ENCODE measurements at places on chromosomes 11 and 22.

DNA sequence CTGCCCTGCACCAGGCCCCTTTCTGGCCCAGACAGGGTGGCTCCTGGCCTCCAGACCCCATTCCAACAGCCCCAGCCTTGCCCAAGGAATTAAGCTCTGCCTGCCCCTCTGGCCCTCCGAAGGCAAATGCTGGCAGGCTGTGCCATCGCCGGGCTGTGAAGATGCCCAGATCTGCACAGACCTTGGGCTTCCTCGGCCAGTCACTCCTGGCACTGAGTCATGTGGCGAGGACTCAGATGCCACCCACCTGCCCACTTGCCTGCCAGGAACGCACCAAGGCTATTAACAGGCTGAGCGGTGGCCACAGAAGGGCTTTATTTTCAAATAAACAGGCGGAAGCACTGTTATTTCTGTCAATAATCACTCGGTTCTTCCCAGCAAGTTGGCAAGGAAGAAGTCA lies 50.3 kb upstream of the TTLL12 start:
- DNase-seq: no peak

GRCh38 chr11:11620173-11620920 lies 1.5 kb downstream of the GALNT18 start:
- DNase-seq: no peak

DNA sequence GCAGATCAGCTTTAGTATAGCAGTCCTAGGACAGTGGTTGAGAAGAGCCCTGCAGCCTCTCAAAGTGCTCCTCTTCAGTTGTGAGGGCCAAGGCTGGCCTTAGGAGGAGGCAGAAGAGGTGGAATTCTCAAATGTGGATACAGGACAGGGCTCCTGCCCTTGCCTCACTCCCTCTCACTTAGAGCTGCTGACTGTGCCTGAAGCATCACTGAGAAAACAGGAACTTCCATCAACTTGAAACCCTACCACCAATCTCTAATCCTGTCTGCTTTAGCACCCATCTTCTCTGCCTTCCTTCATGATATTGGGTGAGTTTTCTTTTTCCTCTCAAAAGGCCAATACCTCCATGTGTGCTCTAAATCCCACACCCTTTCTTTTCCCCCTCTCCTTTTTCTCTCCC lies 14.4 kb upstream of the UCP3 start:
- DNase-seq: no peak

DNA sequence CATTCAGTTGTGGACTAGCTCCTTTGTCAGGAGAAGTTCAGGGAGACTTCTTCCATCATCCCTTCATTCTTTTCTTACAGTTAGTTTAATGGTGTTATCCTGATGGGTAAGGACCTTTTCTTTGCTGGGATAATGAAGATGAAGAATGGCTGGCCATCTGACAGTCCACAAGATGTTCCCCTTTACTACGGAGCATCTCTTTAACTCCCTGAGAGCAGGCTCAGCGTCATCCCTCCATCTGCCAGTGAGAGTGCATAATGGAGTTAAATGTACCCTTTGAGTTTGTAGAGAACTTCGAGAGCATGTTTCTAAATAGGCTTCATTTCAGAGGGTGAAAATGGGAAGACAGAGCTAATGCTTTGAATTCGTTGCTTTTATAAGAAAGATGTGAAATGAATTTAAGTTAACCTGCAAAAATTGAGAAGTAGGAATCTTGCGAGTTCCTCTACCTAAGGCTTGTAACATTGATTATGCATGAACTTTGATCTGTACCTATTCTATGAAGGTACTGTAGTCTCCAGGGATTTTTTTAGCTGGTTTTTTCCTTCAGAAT lies 1.7 kb downstream of the EP300 start:
- DNase-seq: no peak

- DNase-seq: peak; percentile 34
Measured at GRCh38 chr11:46369458-46370152, 11.9 kb upstream of the MDK start.

- DNase-seq: no peak
Measured at GRCh38 chr11:91563176-91563575, 661.4 kb upstream of the FAT3 start.

DNA sequence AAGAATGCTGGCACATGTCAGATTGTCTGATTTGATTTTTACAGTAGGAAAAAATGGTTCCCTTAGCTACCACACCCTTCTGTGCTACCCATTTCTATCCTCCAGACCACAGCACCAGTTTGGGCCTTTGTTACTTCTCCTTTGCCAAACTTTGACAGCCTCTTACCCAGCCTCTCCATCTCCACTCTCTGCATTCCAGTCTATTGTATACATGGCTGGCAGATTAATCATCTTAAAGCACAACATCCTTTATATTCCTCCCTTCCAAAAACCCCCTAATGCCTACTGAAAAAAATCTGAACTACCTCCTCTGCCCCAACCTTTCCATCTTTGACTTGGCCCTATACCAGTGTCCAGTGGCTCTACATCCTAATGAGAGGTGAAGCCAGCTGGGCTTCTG lies 10.8 kb upstream of the PANX1 start:
- no peak for DNase-seq

GRCh38 chr11:20192151-20192550 lies 31.9 kb upstream of the DBX1 start:
- DNase-seq: no peak

DNA sequence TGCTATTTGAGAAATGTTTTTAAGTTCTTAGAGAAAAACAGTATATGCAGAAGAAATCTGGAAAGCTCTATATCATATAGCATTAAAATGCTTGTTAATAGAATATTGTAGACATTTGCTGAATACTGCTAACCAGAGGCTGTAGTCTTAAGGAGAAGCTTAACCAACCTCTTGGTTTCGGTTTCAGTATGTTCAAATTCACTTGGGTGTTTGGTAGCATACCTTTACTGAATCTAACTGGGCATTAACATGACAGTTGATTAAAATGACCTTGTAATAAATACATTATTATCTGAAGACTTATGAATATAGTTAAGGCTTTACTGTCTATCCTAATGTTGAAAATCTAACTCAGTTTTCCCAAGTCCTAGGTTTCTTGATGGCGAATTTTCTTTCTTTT lies 5.4 kb downstream of the PCF11 start:
- DNase-seq: no peak

GRCh38 chr11:128181984-128182383 lies 405.4 kb downstream of the ETS1 start:
- DNase-seq: no peak

GRCh38 chr11:1071571-1072115 lies 3.0 kb upstream of the MUC2 start:
- no peak for DNase-seq

DNA sequence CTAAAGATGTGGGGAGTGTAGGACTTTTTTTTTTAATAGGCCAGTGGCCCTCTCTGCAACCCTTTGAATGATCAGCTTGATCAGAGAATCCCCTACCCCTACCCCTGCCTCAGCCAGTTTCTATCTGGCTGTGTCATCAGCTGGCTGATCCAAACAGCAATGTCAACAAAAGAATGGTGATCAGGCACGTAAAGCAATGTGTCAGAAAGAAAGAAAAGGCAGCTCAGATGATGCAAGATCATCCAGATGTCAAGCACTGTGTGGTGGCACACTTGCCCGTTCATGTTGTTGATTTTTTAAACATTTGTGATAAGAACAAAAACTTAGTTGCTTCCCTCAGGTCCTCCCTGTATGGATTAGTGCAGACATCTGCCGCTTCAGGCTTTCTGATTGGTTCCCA lies 26.3 kb upstream of the EHF start:
- DNase-seq: no peak

GRCh38 chr11:89487016-89487415 lies 4.2 kb downstream of the NOX4 start:
- DNase-seq: no peak

DNA sequence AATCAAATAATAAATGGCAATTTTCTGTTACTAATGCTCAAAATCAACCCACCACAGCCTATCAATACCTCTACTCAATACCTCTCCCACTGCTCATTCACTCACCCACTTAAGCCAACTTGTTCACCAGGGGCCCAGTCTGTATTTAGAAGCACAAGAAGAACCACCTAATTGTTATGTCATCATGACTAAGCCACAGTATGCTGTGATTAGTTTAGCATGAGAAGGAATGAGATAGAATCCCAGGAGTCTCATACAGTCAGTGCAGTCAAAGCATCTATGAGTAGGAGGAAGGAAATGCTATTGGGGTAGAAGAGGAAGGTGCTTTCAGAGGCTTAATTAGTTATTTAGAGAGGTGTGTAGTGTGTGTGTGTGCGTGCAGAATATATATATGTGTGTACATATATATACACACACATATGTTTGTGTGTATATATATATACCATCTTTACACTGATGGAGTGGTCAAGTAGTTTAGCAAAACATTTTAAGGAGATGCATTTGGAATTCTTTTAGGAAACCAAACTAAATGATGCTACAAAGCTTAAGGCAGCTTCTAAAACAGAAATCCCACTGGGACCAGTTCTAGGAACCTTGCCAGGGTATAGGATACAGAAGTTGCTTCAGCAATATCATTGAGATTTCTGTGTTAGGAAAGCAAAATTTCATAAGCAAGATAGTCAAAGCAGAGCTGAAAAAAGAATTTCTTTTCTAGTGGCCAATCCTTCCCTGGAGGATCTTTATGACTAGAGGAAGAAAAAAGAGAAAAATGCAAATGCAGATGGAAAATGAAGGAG lies 27.5 kb downstream of the KCNA4 start:
- no peak for DNase-seq

DNA sequence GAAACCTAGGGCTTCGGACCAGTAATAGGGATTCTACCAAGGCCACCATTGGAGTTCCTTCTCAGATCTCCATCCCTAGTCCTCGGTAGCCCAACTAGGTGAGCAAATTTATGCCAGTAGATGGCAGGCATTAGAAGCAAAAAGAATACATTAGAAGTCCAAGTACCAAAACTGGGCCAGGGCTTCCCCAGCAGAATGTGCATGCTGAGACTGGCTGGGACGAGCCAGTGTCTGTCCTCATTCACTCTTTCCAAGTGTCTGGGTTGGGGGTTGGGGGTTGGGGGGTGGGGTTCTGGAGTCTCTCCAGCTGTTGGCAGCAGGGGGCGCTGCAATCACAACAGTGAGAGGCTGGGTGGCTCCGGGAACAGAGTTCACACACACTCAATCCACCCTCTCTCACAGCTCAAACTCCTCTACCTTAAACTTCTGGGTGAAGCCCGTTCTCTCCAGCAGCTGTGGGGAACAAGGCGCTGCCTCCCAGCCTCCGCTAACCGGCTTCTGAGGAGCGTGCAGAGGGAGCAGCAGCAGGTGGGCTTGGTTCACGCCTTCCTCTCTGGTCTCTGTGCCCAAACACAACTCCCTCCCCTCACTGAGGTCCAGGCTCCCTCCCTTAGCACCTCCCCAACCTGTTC lies 57.5 kb downstream of the BTG4 start:
- peak; percentile 30 for DNase-seq

DNA sequence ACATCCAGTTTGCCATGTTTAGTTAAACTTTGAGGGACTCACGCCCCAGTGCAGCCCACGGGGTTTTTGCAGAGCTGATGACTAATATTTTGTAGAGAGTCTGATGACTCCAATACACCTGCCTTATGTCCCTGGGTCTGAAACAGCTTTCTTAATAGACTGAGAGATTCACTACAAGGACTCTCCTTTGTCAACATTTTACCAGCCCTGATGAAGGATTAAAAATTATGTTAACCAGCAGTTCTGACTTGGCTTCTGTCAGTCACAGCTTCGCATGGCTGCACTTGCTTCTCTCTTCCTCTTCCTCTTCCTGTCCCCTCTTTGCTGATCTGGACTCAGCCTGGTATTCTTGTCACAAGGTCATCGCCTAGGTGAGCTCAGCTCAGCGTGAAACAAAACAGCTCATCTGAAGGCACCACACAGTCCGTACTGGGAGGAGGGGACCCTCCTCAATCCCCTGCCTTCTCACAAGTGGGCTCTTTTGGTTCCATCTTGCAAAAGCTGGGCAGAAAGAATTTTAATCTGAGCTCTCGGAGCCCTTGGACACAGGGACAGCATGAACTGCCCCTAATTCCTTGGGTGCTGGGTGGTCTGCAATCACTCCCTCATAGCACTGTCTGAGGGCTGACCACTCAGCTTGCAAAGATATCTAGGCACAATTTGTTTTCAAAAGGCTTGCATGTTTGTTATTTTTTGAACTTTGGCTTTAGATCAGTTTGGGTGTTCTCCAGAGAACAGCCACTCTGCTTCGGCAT lies 38.1 kb upstream of the POU2AF1 start:
- DNase-seq: no peak

GRCh38 chr11:109264128-109264527 lies 157.9 kb upstream of the C11orf87 start:
- DNase-seq: no peak

- DNase-seq: no peak
Measured at GRCh38 chr11:33936725-33937604, 45.1 kb upstream of the LMO2 start.

DNA sequence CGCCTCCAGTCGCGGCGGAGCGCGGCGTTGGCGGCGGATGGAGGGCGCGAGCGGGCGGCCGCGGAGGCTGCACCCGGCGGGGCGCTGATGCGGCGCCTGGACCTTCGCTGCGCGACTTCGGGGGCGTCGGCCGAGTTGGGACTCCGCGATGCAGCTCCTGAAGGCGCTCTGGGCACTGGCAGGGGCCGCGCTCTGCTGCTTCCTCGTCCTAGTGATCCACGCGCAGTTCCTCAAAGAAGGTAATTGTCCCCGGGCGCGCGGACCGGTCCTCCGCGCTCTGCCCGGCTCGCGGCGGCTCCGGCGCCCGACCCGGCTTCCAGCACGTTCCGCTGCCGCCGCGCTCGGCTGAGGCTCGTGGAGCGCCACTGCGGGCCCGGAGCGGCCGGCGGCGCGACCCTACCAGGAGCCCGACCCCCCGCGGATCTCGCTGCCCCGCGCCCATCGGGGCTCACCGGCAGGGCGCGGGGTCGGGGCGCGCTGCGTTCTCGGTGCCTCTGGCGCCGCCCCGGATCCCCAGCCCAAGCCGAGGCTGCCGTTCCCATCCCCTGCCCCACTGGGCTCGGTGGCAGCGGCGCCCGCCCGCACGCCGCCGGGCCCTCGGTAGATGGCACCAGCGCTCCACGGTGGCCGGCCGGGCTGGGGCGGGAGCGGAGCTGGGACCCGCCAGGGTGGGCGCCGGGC lies 1251.2 kb downstream of the BRD1 start:
- no peak for DNase-seq

DNA sequence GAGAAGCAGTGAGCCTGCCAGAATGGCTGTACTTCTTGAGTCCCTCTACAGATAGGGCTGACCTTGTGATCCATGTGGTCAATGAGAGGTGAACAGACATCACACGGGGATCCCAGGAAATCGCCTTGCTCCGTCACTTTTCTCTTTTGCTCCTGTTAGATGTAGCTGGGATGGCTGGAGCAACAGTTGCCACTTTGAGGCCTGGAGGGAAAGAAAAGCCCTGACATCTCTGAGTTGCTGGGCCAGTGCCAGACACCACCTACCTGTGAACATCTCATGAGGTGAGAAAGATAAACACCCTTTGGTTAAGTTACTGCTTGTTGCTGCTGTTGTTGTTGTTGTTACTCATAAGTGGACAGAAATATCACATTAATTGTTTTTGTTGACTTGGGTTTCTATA lies 840.3 kb downstream of the TBC1D22A start:
- DNase-seq: no peak

DNA sequence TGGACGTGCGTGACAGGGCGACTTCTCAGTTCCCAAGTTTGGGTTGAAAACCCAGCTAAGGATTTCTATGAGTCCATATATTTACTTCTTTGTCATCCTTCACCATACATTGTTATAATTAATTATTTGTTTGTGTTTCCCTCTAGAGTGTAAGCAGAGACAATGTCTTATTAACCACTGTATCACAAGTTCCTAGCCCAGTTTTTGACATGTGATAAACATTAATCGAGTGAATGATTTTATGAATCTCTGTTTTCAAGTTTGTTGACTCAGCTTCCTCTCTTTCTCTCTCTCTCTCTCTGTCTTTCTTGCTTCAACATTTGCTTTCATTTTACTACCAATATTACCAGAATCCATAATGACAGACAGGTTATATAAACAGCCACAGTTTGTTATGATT lies 1259.6 kb upstream of the TENM4 start:
- DNase-seq: no peak
